ENCODE measurements at places on chromosomes 7 and 10. TPM values are rescaled to one million over a fixed set of nuclear protein-coding genes. Genes with fewer than 3 reads are reported as not detected.
A peak's percentile ranks its signal among the peaks of the same experiment; 100 is the strongest.

GRCh38 chr10:29622382-29622922, 12.3 kb downstream of the SVIL start:
- peak; percentile 56 for DNase-seq

DNA sequence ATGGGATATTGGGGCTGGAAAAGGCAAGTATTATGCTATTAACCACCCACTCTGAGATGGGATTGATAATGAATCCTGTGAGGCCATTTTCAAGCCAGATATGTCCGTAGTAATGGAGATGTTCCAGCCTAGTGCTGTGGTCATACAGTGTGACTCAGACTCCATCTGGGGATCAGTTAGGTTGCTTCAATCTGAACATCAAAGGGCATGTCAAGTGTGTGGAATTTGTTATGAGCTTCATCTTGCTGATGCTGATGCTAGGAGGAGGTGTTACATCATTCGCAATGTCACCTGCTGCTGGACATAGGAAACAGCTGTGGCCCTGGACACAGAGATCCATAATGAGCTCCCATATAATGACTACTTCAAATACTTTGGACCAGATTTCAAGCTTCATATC, 144.7 kb downstream of the PLCE1 start:
- DNase-seq = no peak

DNA sequence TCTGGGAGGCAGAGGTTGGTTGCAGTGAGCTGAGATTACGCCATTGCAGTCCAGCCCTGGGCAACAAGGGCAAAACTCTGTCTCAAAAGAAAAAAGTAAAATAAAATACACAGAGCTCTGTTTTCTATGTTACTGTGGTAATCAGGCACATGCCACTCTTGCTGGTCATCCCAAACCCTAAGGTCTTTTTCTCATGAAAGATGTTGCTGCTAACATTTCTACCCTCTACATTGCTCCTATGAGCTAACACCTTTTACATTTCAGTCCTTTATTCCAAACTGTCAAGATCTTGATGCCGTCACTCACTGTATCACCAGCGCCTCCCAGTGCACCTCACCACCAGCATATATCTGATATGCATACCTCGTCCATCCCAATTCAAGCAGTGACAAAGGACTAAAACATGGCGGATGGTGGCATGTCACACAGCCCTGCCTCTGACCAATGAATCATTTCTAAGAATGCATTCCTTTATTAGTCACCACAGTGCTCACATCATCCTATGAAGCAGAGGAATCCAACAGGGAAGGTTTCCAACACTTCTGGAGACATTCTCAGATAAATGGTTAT, 4.3 kb downstream of the DAGLB start:
- no peak for DNase-seq

DNA sequence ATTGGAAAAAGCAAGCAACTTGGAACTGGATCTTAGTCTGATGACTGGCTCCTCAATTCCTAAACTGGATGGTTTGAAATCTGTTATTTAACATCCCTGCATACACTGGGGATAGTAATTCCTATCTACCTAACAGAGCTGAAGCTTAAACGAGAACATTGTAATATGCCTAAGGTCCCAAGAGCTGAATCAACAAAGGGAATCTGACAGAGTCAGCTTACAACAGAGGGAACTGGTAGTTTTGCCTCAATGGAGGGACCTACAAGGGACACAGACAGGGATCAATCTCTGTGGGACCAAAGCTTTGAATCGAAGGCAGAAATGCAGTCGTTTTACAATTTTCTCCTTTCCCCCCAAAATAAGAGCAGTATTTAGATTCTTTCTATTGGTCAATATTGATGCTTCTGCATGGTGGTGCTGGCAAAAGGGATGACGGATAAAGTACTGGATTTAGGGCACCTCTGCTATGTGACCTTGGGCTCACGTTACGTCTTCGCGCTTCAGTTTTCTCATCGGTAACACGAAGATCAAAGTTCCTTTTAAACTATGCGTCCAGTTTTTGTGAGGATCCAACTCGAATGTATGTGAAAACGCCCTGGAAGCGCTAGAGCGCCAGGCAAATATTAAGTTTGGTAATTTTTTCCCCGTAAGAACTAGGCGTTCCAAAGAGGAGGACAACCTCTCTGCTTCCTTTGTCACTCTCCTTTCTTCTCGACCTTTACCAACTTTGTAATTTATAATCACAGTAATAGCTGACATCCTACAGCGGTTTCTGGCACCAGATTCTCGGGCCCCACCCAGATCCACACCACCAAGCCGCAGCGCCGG, 1.1 kb downstream of the ACTR1A start:
- DNase-seq = peak; percentile 66

GRCh38 chr10:119976421-119976820, 83.9 kb downstream of the SEC23IP start:
- no peak for DNase-seq

GRCh38 chr10:120034236-120034635, 141.7 kb downstream of the SEC23IP start:
- DNase-seq = no peak

DNA sequence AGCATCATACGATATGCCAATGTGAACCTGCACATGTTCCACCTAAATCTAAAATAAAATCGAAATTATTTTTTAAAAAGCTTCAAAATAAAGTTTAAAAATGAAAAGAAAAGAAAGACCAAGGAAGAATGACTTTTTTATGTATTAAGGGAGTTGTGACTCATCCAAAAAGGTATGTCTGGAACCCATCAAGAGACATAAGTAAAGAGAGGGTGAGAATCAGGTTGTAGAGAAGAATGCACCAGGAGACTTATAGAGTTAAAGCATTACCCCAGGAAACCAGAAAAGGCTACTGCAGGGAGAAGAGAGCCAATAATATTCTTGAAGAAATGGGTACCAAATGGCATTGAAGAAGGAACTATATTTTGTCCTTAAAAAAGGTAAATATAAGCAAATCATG, 69.8 kb downstream of the CTTNBP2 start:
- no peak for DNase-seq

DNA sequence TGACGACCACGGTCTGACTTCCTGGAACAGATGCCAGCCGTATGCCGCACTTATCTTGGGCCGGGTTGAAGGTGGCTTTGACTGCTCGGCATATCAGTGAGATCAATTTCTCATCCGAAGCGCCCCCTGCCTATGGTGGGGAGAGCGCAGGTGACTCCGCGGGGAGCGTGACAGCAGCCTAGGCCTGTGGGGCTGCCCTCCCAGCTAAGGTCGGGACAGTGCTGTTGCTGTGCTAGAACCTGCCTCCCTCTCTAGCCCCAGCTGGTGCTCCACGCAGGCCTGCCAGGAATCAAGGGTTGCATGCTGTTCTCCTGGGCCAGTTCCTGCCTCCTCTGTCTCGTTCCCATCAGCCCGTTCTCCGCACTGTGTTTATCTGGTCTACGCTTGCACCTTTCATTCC, 49.8 kb downstream of the PODXL start:
- DNase-seq = no peak

GRCh38 chr7:31107106-31108090, 55.3 kb downstream of the ADCYAP1R1 start:
- no peak for DNase-seq

GRCh38 chr7:141208539-141208938, 134.7 kb downstream of the TMEM178B start:
- no peak for DNase-seq

GRCh38 chr10:62578301-62578700, 204.1 kb downstream of the ZNF365 start:
- DNase-seq = peak; percentile 59

AKR1E2 gene
- 15.5 TPM for total RNA-seq

MKI67 gene
- total RNA-seq = 15.4 TPM

HDAC9 gene
- total RNA-seq = 28.2 TPM

FAM237B gene
- not detected for total RNA-seq
